ENCODE measurements at places on chromosomes 6 and 20.

GRCh38 chr6:138654715-138655634 is 118.6 kb upstream of the CCDC28A start:
- no peak for DNase-seq

- no peak for DNase-seq
Measured at GRCh38 chr20:47586649-47587294, 85.1 kb downstream of the NCOA3 start.

DNA sequence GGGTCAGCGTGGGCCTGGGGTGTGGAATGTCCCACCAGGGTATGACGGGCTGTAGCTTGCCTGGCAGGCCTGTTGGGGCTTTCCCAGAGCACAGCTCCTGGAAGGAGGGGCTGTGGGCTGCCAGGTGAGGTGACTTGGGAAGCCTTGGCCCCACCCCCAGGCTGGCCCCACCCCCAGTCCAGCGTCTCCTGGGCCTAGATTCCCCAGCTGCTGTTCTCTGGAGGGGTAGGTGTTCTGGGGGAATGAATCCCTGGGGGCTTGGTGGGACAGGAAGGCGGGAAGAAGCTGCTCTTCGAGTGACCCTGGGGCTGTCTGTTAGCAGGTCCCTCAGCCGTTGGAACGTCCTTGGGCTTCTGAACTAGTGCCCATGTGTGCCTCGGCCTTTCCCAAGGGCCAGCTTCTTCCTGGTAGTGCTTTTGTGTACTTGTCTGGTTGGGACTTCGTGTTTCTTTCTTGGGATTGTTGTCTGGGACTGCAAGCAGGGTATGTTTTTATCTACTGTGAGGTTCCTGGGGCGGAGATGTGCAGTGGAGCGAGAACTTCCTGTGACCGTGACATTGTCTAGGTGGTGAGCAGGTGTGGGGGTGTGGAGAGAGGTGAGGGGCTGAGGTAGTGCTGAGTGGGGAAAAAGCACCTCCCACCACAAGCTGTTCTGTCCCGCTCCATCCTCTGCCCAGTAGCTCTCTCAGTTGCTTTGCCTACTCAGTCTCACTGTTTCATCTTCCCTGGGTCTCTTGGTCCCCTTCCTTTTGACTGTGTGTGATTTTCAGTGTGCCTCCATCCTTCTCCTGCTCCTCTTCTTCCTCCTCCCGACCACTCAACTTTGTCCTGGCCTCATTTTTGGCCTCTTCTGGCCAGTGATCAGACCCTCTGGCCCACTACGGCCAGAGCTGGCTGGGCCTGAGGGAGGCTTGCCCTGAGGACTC is 1.3 kb upstream of the DDR1 start:
- DNase-seq: no peak

DNA sequence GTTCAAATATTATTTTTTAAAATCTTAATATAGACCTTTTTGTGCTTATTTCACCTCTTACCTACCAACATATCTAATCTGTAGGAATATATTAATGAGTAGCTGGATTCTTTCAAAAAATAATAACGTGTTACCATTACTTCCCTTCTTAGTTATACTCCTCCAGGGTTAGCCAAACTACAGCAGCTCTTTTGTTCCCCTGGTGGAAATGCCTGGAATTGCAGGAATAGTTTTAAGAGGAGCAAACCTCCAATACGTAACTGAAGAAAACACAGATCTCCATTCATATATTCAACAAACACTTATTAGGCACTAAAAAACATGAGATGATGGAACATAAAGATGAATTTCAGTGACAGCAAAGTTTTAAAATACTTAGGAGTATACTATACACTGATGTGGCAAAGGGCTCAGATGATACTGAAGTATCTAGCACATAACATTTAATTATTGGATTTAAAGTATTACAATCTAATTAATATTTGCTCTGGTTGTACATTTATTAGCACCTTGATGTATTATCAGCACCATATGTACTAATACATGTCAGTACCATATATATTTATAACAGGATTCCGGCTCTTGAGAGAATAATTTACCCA is 78.3 kb downstream of the TBX18 start:
- DNase-seq: no peak

GRCh38 chr6:2468601-2468955 is 223.2 kb upstream of the GMDS start:
- no peak for DNase-seq

- no peak for DNase-seq
Measured at GRCh38 chr6:57135885-57136284, 36.2 kb upstream of the BAG2 start.

GRCh38 chr6:144119376-144119775 is 24.0 kb upstream of the SF3B5 start:
- no peak for DNase-seq

- no peak for DNase-seq
Measured at GRCh38 chr6:148973538-148974208, 226.8 kb downstream of the UST start.

GRCh38 chr20:50691573-50692551 is 520 bp upstream of the RIPOR3 start:
- DNase-seq: no peak

GRCh38 chr6:128827675-128828464 is 55.1 kb upstream of the LAMA2 start:
- DNase-seq: no peak

Measured in T-helper 1 cell (primary cell).